CD8-positive, alpha-beta memory T cell (primary cell): ENCODE measurements at places on chromosomes 3 and 15. TPM values are rescaled to one million over a fixed set of nuclear protein-coding genes. Genes with fewer than 3 reads are reported as not detected.

DNA sequence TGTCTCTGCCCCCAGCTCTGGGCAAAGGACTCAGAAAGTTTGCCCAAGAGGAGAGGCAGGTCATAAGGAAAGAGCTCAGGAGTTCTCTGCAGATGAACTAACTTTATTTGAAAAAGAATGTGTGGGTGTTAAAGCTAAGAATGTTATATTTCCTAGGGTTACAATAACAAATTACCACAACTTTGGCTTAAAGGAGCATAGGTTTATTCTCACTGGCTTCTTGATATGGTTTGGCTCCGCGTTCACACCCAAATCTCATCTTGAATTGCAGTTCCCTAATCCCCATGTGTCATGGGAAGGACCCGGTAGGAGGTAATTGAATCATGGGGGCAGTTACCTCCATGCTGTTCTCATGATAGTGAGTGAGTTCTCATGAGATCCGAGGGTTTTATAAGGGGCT lies 383.7 kb upstream of the CFAP20DC start:
- H3K27ac ChIP-seq: no peak overlapping the region
- H3K27me3 ChIP-seq: no peaks in the 10 kb centered on the region
- no peaks in the 10 kb centered on the region for H3K36me3 ChIP-seq
- H3K4me1 ChIP-seq: no peaks in the 10 kb centered on the region

GRCh38 chr3:176491084-176491483 lies 706.2 kb downstream of the TBL1XR1 start:
- H3K27ac ChIP-seq: no peak overlapping the region
- no peaks in the 10 kb centered on the region for H3K27me3 ChIP-seq
- no peak for DNase-seq
- no peaks in the 10 kb centered on the region for H3K4me1 ChIP-seq
- no peak overlapping the region for H3K4me3 ChIP-seq
- no peaks in the 10 kb centered on the region for H3K36me3 ChIP-seq

DNA sequence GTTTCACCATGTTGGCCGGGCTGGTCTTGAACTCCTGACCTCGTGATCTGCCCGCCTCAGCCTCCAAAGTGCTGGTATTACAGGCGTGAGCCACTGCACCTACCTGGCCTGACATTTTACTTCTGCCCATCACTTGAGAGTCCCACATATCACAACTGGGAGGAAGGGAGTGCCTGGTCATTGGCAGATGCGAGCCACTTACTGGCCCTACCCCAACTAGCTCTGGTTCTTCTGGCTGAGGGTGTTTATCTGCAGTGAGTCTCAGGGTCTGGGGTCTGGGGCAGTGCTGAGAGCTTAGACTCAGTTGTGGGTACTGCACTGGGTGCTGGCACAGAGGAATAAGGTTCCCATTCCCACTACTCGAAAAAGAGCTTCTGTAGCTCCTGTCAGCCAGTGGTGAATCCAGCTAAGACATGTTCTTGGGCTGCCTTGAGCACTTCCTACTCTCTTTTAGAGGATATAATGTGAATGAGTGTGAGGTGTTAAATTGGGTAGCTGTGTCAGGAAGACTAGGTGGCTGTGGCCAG lies 30.2 kb downstream of the DAG1 start:
- no peak for DNase-seq
- H3K27me3 ChIP-seq: no peaks in the 10 kb centered on the region

DNA sequence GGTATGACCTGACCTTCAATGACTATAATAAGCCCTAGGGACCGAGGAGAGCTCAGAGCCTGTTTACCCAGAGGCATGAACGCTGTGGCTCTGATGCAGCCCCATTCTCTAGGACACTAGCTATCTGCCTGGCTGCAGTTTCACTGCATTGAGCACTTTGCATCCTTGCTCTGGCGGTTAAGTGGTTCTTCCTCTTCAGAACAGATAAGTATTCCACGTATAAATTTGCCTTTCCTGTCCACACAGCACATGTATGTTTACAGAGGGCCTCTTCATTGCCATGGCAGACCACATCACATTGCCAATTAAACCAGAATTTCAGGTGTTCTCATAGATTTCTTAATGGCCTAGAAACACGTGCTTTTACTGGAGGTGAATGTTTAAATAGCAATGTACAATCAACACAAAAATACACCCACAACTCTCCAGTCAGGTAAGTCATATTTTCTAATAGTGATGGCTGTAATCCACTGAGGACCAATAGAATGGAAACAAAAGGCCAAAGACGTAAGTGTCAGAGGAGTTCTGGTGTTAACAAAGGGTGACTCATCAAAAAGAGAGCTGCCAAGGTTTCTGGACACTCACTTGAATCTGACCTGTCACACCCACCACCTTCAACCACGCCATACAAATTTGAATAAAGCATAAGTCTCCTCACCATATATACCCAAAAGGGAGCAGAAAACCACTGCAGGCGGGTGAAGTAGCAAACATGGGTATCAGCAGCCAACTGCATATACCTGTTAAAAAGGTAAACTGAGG lies 553.4 kb downstream of the OCA2 start:
- no peaks in the 10 kb centered on the region for H3K36me3 ChIP-seq
- H3K27ac ChIP-seq: no peak overlapping the region

GRCh38 chr3:191557322-191557721 lies 96.4 kb downstream of the PYDC2 start:
- no peaks in the 10 kb centered on the region for H3K27me3 ChIP-seq
- no peaks in the 10 kb centered on the region for H3K4me1 ChIP-seq
- H3K4me3 ChIP-seq: no peak overlapping the region
- no peak for DNase-seq

GRCh38 chr3:10883478-10884234 lies 67.6 kb downstream of the SLC6A11 start:
- DNase-seq: no peak
- no peak overlapping the region for H3K27ac ChIP-seq
- no peaks in the 10 kb centered on the region for H3K36me3 ChIP-seq
- H3K4me1 ChIP-seq: no peaks in the 10 kb centered on the region

- H3K27me3 ChIP-seq: no peaks in the 10 kb centered on the region
- no peaks in the 10 kb centered on the region for H3K36me3 ChIP-seq
- peaks cover 26% of the 10 kb centered on the region for H3K4me1 ChIP-seq
- no peak overlapping the region for H3K4me3 ChIP-seq
These were observed 407.1 kb upstream of the CFAP20DC start for GRCh38 chr3:59456852-59457485.

DNA sequence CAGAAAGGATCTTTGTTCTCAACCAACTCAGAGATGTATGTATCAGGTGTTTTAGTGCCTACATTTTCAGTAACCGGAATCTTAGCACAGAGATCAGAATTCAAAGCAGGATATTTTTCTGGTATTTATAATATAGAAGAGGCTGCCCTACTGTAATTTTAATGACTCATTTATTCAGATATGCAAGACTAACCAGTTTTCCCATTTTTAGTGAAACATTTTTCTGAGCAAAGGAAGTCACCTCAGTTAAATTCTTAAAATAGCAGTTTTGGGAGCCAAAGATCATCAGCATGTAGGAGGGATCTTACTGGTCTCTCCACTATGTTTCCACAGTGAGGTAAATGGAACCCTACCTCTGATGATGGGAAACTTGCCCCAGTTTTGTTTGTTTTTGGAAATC lies 42.0 kb downstream of the SRP14 start:
- H3K27ac ChIP-seq: no peak overlapping the region
- no peak overlapping the region for H3K4me3 ChIP-seq
- no peaks in the 10 kb centered on the region for H3K27me3 ChIP-seq
- DNase-seq: no peak
- no peaks in the 10 kb centered on the region for H3K4me1 ChIP-seq

DNA sequence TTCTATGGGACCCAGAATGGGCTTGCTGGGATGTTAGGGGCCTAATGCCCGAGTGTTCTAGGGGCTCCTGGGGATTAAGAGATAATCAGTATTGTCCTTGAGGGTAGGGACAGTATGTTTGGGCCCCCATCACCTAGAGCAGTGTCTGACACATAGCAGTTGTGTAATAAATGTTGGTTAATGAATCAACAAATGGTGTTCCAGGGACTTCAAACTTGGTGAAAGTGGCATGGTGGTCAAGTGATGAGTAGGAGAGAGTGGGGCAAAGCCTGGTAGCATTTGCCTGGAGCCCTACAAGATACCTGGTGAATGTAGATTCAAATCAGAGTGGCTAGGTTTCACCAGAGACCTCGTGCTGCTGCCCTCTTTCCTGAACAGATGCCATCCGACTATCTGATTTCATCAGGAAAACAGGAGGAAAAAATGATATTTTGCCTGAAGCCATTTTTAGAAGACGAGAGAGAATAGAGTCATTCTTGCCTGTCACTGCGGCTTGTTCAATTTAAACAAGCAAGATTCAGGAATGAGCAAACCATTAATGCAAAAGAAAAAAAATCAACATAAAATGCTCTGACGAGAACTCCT lies 117.3 kb downstream of the RPL22L1 start:
- H3K36me3 ChIP-seq: no peaks in the 10 kb centered on the region
- H3K27ac ChIP-seq: no peak overlapping the region
- no peak for DNase-seq
- H3K4me1 ChIP-seq: no peaks in the 10 kb centered on the region
- no peak overlapping the region for H3K4me3 ChIP-seq

DNA sequence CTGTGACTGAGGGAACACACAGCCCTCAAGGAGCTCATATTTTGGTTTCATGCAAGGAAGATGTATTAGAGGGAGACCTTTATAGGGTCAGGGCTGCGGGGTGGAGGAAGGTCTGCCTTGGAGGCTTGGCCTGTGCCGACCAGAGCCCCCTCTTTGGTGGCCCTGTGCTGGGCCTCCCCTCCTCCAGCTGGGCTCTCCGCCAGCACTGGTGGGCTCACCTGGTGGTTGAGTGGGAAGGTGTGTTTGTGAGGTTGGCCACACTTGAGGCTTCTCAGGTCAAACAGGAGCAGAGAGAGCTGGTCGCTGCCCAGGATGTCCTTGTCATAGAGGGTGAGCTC lies 2.6 kb downstream of the PLA2G4F start:
- H3K27ac ChIP-seq: no peak overlapping the region
- H3K4me1 ChIP-seq: no peaks in the 10 kb centered on the region
- H3K4me3 ChIP-seq: no peak overlapping the region
- H3K36me3 ChIP-seq: no peaks in the 10 kb centered on the region

DNA sequence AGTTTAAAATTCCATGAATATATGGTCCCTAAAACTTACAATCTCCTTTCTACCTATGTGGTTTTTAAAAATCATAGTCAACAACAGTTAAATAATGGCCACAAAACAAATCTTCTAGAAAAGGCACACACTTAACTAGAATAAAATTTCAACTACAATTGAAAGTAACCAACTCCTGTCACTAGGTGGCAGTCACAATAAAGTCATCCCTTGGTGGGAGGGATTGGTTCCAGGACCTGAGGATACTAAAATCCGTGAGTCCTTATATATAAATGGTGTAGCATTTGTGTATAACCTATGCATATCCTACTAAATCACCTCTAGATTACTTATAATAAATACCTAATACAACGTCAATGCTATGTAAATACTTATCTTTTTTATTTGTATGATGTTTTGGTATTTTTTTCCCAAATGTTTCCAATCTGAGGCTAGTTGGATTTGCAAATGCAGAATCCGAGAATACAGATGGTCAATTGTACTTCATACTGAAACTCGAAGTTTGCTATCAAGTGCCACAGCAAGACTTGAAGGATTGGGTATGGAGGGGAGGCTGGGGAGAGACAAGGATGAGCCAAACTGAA lies 172.6 kb downstream of the FMN1 start:
- no peaks in the 10 kb centered on the region for H3K4me1 ChIP-seq
- H3K27me3 ChIP-seq: no peaks in the 10 kb centered on the region
- no peaks in the 10 kb centered on the region for H3K36me3 ChIP-seq
- DNase-seq: no peak
- no peak overlapping the region for H3K4me3 ChIP-seq

- no peak for DNase-seq
- no peak overlapping the region for H3K27ac ChIP-seq
- H3K4me3 ChIP-seq: no peak overlapping the region
- H3K36me3 ChIP-seq: no peaks in the 10 kb centered on the region
- H3K4me1 ChIP-seq: no peaks in the 10 kb centered on the region
- no peaks in the 10 kb centered on the region for H3K27me3 ChIP-seq
These were observed 23.1 kb downstream of the B3GALNT1 start for GRCh38 chr3:161082063-161082462.

DNA sequence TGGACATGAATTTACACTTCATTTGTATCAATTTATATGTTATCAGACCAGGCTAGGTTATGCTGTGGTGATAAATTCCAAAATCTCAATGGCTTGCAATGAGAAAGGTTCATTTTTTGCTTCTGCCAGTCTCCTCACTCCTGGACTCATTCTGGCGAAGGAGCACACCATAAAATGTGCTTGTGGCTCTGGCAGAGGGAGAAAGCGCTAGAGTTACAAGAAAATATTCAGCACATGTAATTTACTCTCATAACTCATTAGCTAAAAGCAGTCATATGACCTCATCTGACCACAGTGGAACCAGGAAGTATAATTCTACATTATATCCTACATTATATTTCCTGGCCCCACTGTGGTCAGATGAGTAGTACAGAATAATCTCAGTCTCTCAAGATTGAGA lies 193.8 kb downstream of the BCHE start:
- no peak overlapping the region for H3K4me3 ChIP-seq
- H3K4me1 ChIP-seq: no peaks in the 10 kb centered on the region
- no peaks in the 10 kb centered on the region for H3K36me3 ChIP-seq
- no peak overlapping the region for H3K27ac ChIP-seq

DNA sequence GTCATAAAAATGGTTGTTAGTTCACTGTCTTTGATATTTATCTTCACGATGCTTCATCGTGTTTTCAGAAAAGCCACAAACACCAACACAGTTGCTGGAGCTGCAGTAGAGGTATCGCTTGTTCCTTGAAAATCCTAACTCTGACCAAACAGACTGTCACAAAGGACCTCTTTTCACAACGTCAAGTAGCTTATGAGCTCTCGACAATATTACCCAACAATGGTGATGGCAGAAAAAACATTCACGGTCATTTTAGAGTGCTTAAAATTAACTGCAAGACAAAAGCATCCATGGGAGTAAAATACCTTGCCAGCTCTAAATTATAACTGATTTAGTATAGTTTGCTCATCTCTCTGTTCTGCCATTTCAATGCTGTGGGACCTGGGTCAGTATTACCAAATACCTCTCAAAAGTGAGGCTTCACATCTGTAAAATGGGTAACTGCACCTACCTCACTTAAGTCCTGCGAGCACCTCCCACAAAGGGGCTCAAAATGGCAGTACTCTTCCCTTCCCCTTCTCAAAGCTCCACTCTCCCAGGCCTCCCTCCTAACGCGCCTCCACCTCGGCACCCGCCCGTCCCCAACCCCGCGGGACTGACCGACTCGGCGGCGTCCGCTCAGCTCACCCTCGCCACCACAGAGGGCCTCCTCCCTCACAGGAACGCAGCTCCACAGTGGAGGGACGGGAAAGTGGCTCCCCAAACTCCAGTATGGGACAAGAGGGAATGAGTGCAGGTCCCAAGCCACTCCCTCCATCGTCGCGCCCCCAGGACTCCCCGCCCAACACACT lies 546 bp downstream of the TRIM59 start:
- DNase-seq: no peak
- no peaks in the 10 kb centered on the region for H3K36me3 ChIP-seq
- H3K27me3 ChIP-seq: no peaks in the 10 kb centered on the region
- peak overlapping the region; percentile 87 for H3K27ac ChIP-seq
- H3K4me1 ChIP-seq: peaks cover 18% of the 10 kb centered on the region

- no peak overlapping the region for H3K27ac ChIP-seq
- no peaks in the 10 kb centered on the region for H3K36me3 ChIP-seq
- no peak for DNase-seq
- H3K4me1 ChIP-seq: peaks cover 6% of the 10 kb centered on the region
These were observed 172.0 kb upstream of the LMCD1 start for GRCh38 chr3:8329598-8329997.

Gene EOMES
- 37.1 TPM for total RNA-seq

Gene SLC15A2
- total RNA-seq: 0.88 TPM

Gene EFCC1
- not detected for total RNA-seq

Gene C2CD4A
- 0.09 TPM for total RNA-seq
